ENCODE measurements at places on chromosomes 12 and 14.
A peak's percentile ranks its signal among the peaks of the same experiment; 100 is the strongest.

- DNase-seq = no peak
Measured at GRCh38 chr14:99655521-99655920, 10.6 kb downstream of the HHIPL1 start.

GRCh38 chr12:92654929-92655328 is 47.9 kb upstream of the PLEKHG7 start:
- no peak for DNase-seq

DNA sequence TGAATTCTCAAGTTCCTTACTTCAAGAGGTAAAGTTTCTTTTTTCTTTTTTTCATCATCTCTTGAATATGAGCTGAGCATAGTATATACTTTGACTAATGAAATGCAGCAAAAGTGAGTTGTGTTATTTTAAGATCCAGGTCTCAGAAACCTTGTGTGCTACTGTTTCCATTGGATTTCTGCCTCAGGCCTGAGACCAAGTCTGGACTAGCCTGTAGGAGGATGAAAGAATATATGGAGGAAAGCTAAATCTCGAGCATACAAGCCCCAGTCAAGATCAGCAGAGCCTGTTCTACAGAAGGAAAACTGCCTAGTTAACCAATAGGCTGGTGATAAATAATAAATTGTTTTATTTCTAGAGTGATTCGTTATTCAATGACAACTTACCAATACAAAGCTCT is 652.5 kb downstream of the C12orf50 start:
- no peak for DNase-seq

GRCh38 chr14:79842270-79842669 is 369.0 kb downstream of the DIO2 start:
- no peak for DNase-seq

DNA sequence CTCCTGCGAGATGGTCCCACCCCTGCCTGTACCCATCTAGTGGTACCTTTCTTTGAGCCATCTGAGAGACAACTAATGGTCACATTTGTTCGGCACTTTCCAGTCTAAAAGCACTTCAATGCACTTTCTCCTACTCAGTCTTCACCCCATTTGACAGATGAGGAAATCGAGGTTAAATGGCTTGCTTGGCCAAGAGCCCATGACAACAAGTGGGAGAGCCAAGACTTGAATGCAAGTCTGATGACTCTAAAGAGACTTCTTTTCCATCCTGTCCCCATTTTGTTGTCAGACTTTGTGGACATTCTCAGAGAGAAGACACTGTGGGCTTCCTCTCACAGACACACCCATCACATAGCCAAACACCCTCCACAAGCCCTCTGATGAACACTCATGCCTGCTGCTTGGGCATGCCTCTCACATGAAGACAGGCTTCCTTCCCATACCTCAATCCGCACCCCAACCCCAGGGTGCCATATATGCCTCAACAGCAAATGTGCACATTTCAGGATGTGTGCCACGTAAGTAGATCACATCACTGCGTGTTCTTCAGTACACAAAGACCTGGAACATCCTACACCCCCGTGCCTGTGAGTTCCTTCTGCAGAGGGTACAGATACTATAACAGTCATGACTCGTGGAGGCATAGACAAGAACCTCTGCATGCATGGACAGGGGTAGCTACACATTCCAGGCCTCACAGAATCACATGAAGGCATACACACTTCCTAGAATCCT is 805 bp downstream of the MYH7 start:
- no peak for DNase-seq

- DNase-seq = no peak
Measured at GRCh38 chr12:68825569-68826217, 17.7 kb downstream of the MDM2 start.

GRCh38 chr12:93946542-93947150 is 201.7 kb upstream of the PLXNC1 start:
- DNase-seq = no peak

- no peak for DNase-seq
Measured at GRCh38 chr12:123101526-123101925, 49.4 kb downstream of the PITPNM2 start.

- no peak for DNase-seq
Measured at GRCh38 chr14:89797148-89797547, 157.4 kb downstream of the EFCAB11 start.

- no peak for DNase-seq
Measured at GRCh38 chr12:17060260-17060659, 454.3 kb upstream of the LMO3 start.

GRCh38 chr12:120925740-120926563 is 21.8 kb upstream of the SPPL3 start:
- no peak for DNase-seq

DNA sequence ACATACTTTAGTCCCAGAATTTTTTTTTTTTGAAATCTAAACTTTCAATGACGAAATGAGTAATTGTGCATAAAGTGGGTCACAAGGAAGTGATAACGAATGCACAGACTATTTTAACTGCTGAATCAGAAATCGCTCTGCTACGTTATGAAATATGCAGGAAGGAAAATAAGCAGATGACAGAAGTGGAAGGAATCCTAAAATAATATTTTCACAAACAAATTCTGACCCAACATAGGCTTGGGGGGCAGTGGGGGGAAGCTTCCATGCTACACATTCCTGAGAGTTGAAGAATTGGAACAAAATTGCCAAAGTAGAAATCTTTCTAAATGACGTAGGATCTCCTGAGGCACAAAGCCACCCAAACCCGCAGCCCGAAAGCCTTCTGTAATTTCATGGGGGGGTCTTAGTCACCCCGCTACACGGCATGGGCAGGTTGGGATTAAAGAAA is 89.6 kb downstream of the ARF6 start:
- no peak for DNase-seq

- no peak for DNase-seq
Measured at GRCh38 chr12:58270966-58271705, 329.8 kb downstream of the ATP23 start.

DNA sequence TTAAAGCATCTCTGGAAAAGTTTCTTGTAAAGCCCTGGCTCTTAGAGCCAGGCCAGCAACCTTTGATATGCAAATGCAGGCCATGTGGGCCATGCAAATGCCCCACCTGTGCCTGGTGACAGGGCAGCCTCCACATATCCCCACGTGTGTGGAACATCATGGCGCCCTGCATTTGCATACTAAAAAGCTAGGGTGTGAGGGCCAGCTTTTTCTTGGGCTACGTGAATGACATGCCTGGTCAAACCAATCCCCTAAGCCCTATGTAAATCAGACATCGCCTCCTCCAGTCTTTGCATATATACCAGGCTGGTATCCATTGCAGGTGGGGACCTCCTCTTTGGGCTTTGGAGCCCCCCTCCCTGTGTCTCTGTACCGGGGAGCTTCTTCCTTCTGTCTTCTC is 6.4 kb downstream of the CSRP2 start:
- no peak for DNase-seq

DNA sequence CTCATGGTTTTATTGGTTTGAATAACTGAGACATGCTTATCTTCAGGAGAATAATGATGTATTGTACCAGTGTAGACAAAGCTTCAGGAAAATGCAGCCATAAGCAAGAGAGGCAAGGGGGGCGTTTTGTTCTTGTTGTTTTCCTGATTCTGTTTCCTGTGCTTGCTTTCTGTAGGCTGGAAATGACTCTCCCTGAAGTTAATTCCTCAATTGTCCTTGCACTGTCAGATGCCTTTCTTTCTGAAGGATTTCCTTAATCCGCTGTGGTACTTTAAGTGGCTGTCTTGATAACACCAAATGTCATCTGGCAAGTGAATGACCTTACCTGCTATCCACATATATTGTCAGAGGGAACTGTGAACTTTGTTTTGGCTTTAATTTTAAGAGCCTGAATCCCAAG is 220.0 kb downstream of the NEDD1 start:
- no peak for DNase-seq

DNA sequence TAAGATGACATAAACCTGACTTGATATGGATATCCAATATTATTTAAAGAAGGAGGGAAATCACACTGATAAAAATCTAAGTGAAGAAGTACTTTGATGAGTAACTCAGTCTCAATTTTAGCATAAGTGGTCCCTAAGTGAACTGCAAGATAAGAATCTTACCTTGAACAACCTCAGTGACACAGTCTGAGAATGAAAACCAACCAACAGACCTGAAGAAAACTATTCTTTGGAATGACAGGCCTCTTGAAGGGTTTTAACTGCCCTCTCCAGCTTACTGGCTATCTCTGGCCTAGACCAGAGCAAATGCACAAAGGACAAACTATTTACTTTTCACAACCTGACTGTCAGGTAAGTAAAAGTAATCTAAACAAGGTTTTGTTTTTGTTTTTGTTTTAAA is 44.7 kb downstream of the CPM start:
- no peak for DNase-seq

DNA sequence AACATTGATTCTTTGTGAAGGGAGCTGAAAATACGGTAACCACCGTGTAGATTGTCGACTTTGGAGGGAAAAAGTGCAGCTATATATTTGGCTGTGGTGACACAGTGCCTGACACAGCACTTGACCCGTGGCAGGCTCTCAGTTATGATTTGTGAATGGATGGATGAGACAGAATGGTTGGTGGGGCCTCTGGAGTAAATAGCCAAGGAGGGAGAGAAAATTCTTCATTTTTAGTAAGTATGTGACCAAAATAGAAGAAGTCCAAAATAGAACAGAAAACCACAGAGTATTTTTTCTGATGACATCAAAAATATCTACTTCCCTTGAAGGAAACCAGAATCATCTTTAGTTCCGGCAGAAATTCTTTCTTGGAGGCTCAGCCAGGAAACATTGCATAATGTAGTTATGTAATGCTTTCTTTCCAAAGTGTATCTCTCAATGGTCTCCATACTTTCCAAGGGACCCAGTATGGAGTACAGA is 82.0 kb upstream of the WSCD2 start:
- DNase-seq = peak; percentile 5

GRCh38 chr14:69994002-69994401 is 114.8 kb downstream of the SMOC1 start:
- no peak for DNase-seq

DNA sequence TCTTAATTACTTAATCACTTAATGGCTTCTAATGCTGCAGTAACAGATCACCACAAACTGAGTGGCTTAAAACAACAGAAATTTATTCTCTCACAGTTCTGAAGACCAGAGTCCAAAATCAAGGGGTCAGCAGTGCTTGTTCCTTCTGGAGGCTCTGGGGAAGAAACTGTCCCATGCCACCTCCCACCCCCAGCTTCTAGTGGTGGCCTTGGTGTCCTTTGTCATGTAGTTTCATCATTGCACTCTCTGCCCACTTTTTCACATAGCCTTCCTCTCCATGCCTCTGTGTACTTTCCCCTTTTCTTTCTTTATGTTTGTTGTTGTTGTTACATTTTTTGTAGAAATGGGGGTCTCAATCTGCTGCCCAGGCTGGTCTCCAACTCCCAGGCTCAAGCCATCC is 16.1 kb upstream of the UBC start:
- no peak for DNase-seq

GRCh38 chr12:57106021-57106708 is 5.0 kb downstream of the STAT6 start:
- DNase-seq = no peak

DNA sequence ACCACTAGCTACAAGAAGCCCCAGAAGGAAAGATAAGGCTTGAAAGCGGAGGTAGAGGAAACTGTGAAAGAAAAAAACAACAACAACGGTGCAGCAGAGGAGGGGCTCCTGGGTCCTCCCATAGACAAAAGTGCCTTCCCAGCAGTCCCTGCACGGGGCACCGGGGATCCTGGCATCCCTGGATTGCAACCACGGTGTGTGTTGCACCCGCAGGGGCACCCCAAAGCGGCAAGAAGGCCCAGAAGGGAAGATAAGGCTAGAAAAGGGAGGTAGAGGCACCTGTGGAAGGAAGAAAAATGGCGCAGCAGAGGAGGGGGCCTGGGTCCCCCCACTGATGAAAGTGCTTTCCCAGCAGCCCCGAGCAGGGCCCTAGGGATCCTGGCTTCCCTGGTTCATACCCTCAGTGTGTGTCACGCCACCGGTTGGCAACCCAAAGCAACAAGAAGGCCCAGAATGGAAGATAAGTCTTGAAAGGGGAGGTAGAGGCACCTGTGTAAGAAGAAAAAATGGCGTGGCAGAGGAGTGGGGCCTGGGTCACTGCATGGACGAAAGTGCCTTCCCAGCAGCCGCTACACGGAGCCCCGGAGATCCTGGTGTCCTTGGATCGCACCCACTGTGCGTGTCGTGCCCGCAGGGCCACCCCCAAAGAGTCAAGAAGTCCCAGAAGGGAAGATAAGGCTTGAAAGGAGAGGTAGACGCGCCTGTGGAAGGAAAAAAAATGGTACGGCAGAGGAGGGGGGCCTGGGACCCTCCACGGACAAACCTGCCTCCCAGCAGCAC is 281.0 kb downstream of the ALG10 start:
- DNase-seq = no peak

- no peak for DNase-seq
Measured at GRCh38 chr12:109069307-109070271, 17.2 kb downstream of the USP30 start.

GRCh38 chr12:74317078-74317601 is 220.5 kb upstream of the ATXN7L3B start:
- no peak for DNase-seq

GRCh38 chr12:77980782-77981181 is 150.1 kb downstream of the NAV3 start:
- no peak for DNase-seq

DNA sequence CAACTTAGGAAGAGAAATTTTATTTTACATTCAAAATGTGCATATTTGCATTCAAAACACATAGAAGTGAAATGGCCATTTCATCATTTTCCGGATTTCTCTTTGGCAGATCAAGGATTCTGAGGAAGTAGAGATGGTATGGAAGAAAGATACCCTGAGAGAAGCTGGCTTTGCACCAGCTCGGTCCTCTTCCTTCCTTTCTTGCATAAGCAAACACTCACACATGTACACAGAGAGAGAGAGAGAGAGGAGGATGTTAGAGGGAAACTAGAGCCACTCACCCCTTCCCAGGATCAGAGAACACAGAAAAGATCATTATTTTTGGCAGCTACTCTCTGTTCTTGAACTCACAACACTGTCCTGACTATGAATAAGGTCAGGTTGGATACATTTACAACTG is 15.6 kb upstream of the PLEKHD1 start:
- no peak for DNase-seq

DNA sequence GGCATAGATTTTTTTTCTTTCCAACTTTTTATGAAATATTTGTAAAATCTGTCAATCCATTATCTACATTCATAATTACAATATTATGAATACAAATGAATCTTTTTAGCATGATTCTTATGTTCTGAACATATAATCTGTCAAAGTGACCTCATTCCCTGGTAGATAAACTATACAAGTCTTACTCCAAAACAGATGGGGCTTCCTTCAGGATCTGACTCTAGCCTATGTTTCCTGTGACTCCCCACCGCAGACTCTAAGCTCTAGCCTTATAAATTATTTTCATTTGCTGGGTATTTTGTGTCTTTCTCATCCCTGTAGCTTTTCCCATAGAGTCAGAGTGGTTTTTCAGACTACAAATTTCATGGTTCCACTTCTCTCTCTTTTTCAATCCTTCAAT is 202.1 kb upstream of the KITLG start:
- DNase-seq = no peak

DNA sequence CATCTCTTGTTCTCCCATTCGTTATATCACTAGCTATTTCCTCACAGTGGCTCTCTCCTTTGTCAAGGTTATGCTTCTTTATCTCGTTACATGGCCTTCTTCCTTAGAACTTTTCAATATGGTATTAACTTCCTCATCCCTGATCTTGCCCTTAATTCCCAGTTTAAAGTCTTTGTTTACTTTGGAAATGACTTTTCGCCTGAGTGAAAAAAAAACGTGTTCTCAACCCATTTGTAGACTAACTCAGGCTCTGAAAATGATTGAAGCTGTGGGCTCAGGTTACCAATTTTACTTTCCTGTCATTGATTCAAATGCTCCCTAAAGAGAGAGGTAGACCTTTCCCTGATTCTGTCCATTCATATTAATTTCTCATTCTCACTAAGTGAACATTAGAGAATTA is 135.2 kb downstream of the NUBPL start:
- no peak for DNase-seq

All from KG1 (cell line).